NCI-H1092 (cell line): ENCODE measurements at places on chromosomes 5 and 9.

DNA sequence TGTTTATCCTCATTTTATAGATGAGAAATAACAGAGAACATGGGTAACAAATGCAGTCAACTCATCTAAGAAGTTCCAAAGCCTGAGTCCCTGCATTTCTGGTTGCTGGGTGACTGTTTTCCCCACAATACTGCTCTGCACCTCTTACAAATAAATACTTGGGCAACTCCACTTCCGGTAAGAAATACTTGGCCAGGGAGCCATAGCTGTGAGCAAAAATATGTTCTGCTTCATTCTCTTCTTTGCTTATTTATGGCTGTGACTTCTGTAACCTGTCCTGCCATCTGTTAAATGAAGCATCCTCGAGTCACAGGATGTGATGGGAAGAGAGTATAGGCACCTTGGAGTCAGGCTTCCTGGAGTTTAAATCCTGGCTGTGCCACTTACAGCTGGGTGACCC is 49.9 kb downstream of the GDNF start:
- DNase-seq, result no peak

DNA sequence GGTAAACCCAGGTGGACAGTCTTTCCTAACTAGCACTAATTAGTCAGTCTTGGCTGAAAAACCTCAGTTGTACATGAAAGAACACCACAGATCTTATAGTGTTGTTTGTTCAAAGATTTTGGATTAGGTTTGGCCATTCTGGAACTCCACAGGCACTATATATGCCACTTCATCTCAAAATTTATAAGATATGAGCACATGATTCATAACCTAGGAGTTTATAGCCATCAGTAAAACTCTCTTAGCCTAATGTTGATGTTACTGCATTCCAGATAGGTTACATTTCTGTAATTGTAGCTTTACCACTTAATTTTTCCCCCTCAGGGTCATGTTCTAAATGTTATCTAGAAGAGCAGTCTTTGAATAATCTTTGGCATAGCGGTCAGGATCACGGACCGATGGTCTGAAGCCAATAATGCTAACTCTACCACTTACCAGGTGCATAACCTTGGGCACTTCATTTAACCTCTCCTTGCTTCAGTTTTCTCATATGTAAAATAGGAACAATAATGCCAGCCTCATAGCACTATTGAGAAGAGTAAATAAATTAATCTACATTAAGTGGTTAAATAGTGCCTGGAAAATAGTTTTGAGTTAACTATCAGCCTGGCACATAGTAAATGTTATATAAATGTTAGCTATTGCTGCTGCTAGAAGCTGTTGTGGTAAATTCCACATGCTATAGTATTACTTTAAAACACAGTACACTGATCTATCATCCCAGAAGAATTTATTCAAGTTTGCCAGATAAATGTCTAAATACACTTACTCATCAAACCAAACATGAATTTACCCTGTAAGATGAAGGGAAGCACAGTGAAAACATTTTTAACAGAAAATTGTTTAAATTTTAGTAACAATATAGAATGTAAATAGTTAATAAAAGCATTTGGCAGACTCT is 743.9 kb downstream of the NR2F1-AS1 start:
- DNase-seq, result no peak

DNA sequence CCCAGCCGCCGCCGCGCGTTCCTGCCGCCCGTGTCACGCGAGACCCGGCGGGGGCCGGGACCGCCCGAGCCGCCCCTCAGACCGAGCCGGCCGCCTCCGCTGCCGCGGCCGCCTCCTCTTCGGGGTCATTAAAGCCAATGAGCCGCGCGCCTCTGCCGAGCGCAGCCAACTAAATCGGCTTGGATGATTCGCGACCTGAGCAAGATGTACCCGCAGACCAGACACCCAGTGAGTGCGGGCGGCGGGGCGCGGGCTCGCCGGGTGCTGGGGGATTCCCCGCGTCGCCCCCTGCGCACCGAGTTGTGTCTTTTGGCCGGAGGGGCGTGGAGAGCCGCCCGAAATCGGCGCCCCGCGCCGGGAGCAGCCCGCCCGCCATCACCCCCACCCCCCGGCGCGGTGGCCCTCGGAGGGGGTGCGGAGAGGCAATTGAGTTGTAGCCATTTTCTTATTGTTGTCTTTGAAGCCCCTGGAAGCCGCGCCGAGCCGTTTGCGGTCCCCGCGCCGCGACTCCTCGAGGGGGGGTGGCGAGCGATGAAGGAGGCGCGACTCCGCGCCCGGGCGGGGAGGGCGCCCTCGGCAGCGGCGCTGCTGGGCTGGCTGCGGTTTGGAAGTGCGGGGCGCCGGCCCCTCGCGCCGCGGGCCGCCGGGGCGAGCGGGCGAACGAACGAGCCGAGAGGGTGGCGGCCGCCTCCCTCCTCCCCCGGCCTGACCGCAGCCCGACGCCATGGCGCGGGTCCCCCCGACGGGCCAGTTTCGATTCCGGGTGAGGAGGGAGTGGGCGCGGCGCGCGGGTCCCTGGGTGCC is 1.0 kb downstream of the TLE4 start:
- peak; percentile 8 for DNase-seq

DNA sequence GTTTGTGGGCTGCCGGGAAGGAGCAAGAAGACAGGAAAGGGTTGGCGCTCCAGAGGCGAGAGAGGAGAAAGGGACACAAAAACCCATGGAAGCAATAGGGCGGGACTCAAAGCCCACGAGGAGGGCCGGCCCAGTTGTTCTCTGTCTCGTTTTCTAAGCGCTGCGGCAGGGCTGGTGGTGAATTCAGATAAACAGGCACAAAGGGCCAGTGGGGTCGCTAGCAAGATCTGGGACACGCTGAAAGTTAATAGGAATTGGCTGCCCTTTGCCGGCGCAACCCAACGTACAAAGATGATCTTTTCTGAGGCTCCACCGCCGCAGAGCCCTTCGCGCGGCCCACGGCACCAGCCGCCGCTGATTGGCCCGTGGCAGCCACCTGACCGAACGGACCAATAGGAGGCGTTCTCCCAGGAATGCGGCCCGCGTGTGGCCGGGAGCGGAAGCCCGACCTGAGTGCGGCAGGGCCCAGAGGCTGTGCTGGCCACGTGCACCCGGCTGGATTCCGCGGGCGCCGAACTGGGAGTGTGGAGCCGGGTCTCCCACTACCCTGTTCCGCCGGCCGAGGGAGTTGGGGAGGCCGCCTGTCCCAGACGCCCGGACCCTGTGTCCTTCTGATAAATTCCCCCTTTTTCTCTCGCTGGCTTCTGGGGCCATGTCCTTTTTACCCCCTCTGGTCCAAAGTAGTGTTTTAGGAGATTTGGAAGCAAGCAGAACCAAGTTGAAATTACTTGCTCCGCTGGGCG is 16.8 kb upstream of the NSD1 start:
- no peak for DNase-seq

DNA sequence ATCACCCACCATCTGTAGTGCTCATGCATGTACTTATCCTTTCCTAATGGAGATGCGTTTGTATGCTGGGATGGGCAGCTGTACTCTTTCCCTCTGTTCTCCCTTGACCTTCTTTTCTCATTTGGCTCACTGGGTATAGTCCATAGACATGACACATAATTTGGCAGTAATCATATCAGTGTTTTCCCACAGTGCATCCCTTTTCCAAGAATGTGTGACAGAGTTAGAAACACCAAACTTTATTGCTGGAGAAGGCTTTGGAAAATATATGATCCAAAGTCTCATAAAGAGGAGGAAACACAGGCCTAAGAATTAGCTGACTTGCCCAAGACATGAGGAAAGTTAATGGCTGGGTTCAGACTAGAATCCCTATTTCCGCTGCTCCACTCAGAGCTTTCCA is 1233.4 kb upstream of the DMAC1 start:
- DNase-seq, result no peak

GRCh38 chr5:111697215-111697614 is 59.8 kb downstream of the NREP start:
- no peak for DNase-seq

GRCh38 chr9:2966565-2967300 is 122.8 kb upstream of the PUM3 start:
- no peak for DNase-seq

- no peak for DNase-seq
Observed at GRCh38 chr5:169270827-169271226, 30.1 kb downstream of the SLIT3 start.

DNA sequence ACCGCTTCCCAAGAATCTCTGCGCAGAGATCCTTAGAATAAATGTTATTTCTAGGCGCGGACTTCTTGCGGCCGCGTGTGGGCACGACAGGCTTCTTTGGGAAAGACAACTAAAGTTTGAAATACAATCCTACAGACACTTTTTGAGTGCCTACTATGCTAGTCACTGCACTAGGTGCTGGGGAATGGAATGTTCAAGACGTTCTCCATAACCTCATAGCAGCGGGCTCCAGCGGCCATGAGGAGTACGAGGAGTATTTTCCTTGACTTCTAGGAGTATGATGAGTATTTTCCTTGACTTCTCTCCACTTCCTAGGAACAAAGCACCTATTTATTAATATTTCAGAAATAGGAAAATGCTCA is 636 bp upstream of the PWWP2A start:
- no peak for DNase-seq

DNA sequence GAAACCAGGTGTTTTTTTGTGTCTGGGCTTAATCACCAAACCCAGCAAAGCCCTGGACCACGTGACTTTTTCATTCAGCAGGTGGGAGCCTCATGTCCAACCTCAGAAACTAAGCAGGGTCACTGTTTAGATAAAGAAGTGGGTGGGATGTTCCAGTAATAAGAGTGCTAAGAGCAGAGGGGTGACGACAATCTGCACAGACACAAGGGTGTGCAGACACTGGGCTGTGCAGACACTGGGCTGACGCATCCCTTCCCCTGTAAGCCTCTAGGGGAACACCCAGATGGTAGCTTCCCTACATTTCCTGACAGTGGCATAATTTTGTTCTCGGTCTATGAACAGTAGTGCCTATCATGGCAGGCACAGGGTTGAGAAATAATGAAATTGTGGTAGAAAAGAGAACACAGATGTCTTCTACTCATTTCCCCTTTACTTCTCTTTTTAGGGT is 85.1 kb downstream of the SAXO1 start:
- peak; percentile 25 for DNase-seq

DNA sequence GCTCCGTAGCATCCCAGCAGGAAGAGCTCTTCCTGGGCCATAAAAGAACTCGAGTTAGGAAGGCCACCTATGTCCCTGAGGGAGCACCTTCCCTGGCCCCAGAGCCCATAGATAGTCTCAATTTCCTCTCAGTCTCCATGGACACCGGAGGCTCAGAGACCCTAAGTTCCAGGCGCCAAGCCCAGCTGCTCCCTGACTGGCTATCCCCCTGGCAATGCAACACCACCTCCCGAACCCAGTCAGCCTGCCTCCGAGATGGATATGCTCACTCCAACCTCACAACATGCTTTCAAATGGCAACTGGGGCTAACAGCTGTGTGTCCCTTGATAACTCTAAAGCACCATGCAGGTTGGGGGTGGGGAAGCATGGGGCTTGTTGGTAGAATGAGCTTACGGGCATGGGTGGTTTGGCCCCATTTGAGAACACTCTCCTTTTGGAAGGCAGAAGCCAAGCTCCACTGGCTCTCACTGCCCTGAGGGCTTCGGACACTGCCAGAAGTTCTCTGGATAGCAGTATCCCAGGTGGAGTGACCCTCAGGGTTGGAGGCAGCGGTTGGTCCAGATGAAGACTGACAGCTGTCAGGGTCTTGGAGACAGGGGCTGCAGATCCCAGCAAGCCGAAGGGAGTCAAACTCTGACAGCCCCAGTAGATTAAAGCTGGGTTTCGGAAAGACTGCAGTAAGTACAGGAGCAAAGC is 165.3 kb downstream of the PAX5 start:
- DNase-seq, result no peak

DNA sequence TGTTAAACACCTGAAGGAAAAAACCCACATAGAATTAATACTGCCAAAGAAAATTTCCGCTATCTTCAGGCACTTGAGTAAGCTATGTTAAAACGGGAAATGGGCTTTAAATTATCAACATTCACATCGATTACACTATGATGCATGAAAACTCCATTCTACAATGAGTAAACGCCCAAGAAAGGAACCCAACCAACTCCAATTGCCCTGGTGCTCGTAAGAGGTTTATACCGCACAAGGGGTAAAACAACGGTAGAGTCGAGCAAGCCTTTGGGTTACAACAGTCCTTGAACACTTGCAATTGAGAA is 1.0 kb downstream of the AGTPBP1 start:
- no peak for DNase-seq

DNA sequence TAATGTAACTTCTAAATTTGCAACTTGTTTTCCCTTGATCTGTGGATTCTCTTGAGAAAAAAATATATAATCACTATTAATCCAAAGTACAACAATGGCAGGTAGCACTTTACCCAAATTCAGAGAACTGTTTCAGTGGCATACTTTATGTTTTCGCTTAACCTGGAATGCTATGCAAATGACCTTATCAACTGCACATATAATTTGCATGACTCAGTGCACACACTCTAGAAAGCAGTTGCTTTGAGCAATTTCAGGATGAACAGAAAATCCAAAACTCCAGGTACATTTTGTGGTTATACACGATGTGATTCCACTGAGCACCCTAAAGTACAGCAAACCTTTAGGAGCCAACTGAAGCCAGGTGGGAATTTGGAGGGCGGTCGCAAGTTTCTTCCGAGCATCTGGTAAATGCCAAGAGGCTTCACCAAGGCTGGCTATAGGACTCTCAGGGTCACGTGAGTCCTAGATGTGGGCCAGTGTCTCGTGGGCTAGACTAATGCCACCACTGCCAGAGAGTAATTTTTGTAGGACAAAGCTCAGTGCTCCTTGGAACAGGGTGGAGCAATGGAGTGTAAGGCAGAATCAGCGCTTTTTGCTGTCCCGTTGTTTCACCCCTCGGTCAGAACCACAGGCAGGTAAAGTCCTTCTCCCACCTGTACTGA is 37.3 kb downstream of the DMGDH start:
- DNase-seq, result no peak

DNA sequence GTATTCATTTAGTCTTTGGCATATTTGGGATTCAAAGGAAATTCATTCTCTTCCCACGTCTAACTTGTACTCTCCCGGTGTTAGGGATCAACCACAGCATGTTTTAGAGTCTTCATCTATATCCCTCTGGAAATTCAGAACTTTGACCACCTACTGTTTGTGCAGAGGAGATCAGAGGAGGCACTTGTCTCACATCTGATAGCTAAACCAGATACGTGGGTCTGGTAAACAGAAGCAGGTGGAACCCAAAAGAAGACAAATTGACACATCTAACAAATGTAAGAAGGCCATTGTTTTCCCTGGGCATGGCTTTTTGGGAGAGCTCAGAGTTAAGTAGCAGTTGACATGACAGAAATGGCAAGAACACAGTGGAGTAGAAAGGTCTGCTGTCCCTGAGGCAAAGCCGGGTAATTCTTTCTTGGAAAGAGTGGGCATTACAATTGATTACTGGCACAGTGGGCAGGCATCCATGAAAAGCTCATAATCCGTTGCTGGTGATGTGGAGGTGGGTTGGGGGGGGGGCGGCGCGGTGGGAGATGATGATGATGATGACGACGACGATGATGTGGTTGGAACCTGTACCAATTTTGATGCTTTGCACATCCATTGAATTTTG is 27.5 kb downstream of the PIP5K1B start:
- DNase-seq, result no peak

DNA sequence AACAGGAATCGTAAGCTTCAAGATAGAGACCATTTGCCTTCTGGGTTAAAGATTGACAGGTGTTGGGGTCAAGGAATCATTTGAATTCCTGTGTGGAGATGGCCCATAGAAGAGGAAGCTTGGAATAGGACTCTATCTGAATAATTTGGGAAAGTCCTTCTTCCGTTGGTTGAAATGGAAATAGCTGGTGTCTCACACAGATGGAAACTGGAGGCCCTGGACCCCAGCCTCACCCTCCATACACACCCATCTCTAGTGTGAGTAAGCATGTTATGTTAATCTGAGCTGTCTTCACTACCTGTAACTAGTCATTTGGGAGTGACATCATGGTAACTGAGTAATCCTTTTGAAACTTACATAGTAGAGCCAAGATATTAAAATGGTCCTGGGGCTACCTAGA is 184.4 kb downstream of the CD180 start:
- DNase-seq, result no peak
